ENCODE measurements at places on chromosomes 1 and 21.

GRCh38 chr1:30888391-30888790, 20.2 kb downstream of the SDC3 start:
- DNase-seq = peak; percentile 91

GRCh38 chr21:35616090-35616489, 444.2 kb downstream of the SETD4 start:
- no peak for DNase-seq

GRCh38 chr21:33490991-33491372, 534 bp downstream of the DNAJC28 start:
- no peak for DNase-seq

GRCh38 chr21:42703136-42703908, 49.9 kb downstream of the PDE9A start:
- DNase-seq = no peak

DNA sequence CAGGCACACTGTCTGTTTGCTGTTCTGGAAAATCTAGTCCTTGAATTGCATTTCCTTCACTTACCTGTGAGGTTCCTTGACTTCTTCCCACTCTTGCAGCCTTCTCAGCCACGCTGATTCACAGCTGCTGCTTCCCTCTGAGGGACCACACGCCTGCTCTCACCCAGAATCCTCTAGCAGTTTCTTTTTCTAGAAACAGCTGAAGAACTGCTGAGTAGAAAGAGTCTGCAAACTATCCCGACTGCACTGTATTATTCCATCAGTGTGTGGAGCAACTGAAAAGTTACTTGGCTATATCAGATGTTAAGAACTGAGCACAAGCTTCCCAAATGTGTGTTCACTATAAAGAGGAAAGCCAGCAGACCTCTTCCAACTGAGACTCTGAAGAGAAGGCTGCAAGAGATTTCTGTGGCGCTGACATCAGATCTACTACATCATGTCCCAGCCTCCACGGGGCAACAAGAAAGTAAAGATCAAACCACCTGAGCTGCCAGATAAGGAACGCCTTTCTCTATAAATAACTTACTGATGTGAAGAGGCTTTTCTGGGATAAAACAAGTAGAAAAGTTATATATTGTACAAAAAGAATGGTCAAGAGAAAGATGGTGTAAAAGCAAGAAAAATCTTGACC, 226.6 kb downstream of the RERE start:
- no peak for DNase-seq
